ENCODE measurements at places on chromosomes 6 and 20.

DNA sequence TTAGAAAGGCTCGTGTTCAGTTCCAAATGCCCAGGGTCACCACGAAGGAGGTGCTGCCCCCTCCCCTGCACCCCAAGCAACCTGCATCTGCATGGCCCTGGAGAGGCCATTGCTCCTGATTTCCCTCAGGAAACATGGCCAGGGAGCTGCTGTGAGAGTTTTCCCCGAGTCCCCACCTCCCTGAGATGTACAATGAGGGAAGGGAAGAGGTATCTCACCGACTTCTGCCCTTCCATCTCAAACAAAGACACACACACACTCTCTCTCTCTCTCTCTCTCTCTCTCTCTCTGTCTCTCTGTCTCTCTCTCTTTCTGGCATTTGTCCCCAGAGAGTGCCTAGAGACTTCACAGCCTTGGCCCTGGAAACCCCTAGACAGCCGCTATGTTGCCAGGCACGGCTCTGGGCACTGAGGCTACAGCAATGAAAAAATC, 120.4 kb downstream of the MRPL14 start:
- no peak for DNase-seq

GRCh38 chr6:17968876-17969275, 18.6 kb downstream of the KIF13A start:
- no peak for DNase-seq

DNA sequence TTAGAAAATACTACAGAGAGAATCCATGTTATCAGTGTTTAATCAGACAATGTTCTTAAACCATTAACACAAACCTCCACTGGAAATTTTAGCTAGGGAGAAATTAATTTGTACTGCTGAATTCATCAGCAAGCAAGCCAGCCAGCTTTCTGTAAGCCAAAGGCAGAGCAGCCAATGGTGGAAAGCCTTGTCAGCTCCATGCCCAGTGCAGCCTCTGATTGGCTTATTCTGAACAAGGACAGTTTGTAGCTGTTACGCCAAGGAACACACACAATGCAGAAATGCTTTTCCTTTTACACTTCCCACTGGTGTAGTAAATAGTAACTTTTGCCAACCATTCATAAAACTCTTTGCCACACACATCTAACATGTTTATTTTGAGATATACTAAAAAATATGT, 265.0 kb downstream of the TENT5A start:
- DNase-seq, result no peak

DNA sequence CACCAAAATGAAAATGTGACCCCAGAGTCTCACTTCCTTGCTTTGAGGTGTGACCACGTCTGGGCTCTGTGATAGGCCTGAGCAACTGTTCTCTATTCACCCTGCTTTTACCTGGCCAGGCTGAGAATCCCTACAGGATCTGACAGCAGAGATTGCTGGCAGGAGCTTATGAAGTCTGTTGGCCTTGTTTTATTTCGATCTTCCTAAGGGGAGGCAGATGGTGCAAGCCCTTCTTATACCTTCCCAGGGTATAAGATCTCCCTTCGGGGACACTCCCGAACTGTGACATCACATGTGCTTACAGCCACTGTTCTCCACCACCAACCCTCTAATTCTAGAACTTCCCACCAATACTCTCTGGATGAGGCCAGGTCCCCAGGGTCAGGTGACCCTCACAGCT, 26.8 kb downstream of the MYT1 start:
- DNase-seq, result no peak

DNA sequence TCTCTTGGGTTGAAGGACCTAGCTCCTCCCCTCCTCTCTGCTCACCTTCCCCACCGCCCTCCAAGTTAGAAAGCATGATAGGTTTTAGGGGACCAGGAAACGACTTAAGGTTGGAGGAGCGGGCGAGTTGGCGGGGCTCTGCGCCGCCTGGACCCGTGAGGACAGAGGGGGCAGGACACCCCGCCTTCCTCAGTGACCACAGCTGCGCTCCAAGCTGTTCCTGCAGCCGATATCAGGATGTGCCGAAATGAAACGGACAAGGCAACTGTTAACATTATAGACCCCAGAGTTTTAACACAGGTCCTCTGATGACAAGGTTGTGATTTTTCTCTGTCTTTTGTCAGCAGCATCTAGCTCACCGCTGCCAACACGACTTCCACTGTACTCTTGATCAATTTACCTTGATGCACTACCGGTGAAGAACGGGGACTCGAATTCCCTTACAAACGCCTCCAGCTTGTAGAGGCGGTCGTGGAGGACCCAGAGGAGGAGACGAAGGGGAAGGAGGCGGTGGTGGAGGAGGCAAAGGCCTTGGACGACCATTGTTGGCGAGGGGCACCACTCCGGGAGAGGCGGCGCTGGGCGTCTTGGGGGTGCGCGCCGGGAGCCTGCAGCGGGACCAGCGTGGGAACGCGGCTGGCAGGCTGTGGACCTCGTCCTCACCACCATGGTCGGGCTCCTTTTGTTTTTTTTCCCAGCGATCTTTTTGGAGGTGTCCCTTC, at the start of gene GRM1:
GRM1 (plus strand) TSS at position 212 of the 722 bp plus-strand sequence; CDS start at position 668, 456 bp downstream.
- DNase-seq, result no peak

DNA sequence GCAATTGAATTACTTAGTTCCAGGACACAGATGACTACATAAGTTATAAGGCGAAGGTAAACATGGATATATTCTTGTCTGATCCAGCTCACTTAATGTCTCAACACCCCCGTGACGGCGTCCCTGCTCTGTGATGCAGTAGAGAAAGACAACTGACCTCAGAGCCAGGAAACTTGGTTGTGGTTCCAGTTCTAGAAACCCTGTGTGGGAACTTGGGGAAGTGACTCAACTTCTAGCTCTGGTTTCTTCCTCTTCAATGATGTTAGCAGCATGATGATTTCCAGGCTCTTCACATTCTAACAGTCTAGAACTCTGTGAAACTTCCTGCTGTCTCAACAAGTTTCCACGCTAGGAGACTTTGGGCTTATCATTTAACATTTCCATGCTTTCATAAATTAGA, 18.4 kb downstream of the LAMA4 start:
- no peak for DNase-seq

DNA sequence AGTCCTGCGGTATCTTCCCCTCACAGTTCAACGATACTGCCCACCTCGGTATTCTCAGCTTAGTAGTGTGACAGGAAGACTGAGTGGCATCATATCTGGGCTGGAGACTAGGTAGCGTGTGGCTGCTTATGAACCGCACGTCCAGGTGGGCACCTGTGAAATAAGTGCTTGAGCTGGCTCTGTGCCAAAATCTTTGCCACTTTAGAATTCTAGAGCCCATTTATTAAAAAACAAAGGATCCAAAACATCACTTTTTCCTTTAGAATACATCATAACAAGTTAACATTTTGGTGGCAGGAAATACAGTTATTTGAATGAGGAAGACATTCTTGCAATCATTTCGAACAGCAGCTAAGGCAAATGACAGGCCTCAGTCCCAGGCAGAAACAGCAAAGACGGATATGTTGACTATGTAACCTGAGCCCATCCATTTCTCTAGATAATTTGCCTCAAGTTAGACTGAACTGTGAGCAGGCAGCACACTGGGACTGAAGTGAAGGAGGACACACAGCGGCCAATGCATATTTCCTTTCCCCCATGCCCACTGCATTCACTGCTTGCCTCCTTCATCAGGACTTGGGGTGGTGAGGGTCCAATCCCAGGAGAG, 136.6 kb downstream of the GMDS start:
- DNase-seq, result peak; percentile 29

DNA sequence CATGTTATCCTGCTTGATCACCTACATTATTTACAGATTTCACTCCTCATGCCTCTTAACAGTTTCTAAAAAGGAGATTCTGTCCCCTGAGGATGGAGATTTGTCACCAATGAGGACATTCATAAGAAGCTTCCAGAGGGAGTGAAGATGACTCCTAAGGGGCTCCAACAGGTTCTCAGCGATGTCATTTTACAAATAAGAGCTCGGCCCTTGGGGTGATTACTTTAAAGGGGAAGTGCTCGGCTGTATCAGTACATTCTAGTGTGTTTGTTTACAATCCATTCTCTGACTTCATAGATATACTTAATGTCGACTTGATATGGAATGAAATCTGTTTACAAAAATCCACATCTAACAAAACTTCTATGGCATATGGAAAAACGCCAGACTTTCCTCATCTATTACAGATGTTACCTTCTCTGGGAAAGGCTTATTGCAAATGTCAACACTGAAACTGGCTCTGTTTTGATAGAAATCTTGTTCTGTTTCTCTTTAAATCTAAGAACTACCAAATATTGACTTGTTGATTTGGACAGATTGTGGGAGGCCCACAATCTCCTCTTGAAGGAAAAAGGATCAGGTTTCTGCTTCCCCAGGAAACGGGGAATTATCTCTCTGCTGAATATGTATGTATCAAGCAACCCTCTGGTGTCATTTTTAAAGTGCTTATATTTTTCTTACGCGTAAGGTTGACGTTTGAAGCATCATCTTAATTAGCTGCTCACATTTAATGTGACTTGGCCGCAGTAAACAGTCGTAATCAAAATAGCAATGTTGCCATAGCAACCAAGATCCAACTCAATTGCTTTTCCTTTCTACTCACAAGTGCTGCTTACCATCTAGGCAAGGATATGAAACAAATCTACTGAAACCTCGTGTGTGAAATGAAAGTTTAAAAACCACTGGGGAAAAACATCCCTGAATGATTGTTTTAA, 95.7 kb downstream of the SHLD1 start:
- DNase-seq, result peak; percentile 73

DNA sequence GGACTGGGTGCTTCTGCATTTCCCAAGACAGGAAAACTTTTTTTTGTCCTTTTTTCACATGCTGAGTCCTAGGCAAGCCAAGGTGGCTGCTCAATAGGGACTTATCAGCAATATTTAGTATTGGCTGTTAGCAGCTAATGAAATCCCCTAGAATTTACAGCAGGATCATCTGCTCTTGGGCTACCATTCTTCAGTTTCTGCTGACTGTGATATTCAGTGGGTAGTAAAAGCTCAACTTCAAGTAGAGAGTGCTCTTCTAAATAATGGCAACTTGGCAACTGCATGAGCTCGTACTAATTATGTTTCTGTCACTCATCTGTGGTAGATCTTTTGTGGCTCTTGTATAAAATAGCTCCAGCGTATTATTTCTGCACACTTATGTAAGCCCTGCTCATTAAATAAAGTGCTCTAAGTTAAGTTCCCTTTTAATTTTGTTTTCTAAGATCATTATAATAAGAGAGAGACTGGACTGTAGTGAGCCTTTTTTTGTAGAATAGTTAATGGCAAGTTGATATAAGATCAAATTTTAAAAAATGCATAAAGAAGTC, 110.3 kb downstream of the SLC35F1 start:
- DNase-seq, result no peak

- DNase-seq, result no peak
These were observed 12.1 kb downstream of the TBX18 start for GRCh38 chr6:84752118-84752850.

DNA sequence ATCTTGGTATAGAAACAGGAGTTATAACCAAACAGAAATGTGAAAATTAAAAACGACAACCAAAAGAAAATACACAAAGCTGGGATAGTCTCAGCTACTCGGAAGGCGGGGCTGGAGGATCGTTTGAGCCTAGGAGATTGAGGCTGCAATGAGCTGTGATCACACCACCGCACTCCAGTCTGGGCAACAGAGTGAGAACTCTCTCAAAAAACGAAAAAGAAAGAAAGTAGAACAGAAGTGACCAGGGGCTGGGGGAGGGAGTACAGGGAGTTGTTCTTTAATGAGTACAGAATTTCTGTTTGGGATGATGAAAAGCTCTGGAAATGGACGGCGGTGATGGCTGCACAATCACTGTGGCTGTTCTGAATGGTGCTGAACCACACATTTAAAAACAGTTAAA, 5.9 kb downstream of the GMEB2 start:
- no peak for DNase-seq

DNA sequence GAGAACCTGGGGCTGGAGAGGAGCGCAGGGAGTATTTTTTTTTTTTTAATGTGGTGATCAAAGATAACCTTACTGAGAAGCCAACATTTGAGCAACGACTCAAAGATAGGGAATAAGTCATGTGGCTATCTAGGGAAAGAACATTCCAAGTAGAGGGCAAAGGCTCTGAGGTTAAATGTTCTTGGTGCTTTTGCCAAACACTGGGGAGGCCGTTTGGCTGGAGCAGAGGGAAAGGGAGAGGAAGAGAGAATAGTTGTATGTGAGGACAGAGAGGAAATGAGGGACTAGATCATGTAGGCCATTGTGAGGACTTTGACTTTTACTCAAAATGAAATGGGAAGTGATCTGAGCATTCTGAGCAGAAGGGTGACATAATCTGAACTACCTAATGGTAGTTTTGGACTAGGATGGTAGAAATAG, 27.8 kb downstream of the ACSS2 start:
- peak; percentile 52 for DNase-seq

DNA sequence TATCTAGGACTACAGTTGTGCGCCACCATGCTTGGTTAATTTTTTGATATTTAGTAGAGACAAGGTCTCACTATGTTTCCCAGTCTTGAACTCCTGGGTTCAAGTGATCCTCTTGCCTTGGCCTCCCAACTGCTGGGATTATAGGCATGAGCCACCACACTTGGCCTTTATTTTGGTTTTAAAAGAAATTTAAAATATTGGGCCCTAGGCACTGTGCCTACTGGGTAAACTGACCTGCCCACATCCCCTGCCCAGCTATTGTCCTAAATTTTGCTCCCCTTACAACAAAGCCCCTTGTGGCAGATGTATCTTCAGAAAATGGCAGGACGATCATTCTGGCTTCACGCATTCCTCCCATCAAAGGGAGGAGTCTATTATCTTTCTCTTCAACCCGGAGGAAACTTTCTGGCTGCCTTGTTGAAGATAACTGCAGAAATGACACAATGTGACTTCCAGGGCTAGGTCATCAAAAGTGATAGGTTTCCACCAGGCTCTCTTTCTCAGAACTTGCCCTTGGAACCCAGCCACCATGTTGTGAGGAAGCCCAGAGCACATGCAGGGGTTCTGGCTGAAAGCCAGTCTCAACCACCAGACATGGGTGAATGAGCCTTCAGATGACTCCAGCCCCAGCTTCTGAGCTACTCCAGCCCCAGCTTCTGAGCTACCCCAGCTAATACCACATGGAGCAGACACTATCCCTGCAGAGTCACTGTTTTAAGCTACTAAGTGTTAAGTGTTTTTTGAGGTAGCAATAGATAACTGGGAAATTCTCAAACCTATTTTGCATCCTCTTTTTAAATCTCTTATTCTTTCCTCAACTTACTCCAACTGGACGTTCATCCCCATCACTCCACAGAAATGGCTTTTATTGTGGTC, 4.6 kb upstream of the GUCA1B start:
- peak; percentile 80 for DNase-seq

GRCh38 chr6:148166339-148166968, 176.2 kb upstream of the SASH1 start:
- peak; percentile 76 for DNase-seq

DNA sequence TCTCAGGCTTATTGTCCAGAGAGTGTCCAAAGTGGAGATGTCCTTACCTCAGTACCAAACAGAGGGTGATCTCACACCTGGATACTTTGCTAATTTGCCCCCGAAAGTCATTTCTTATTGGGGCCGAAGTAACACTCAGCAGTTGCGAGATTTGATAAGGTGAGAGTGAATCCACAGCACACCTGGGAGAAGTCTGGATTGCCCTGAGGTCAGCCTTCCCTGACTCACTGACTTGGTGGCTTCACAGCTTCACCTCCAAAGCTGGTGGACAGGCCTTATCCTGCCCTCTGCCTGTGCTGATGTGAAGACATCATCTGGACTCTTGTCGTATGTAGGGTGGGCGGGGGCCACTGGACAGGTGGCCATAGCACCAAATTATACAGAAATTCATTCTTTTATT, 101.9 kb upstream of the ARMC2 start:
- no peak for DNase-seq

GRCh38 chr20:8903655-8904605, 165.0 kb upstream of the PLCB4 start:
- no peak for DNase-seq

- DNase-seq, result no peak
These were observed 14.3 kb downstream of the ACSS1 start for GRCh38 chr20:25043499-25044260.
